Tibial nerve (tissue), 4 donors: ENCODE measurements at places on chromosomes 2 and 18.
A peak's percentile ranks its signal among the peaks of the same experiment; 100 is the strongest.

DNA sequence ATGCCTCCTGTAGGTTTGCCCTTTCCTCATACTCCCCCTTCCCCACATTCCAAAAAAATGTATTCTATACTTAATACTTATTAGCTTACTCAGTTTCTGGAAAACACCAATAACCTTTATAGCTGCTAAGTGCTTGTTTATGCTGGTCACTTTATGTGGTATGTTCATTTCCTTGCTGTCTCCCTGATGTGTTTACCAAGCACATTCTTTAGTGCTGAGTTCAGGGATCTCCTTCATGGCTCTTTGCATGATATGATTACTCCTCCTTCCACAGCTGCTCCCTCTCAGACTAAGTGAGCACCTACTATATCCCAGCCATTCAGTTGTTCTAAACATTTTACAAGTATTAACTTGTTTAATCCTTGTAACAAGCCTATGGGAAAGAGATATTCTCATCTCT, 698.3 kb upstream of the FANCL start:
- no peak for DNase-seq
- H3K4me1 ChIP-seq: no peaks in the 10 kb centered on the region
- H3K36me3 ChIP-seq: no peaks in the 10 kb centered on the region

- no peak overlapping the region for H3K27ac ChIP-seq
- no peaks in the 10 kb centered on the region for H3K36me3 ChIP-seq
- H3K4me3 ChIP-seq: no peak overlapping the region
- no peaks in the 10 kb centered on the region for H3K4me1 ChIP-seq
- DNase-seq: no peak
Measured at GRCh38 chr2:58357521-58357920, 116.4 kb upstream of the FANCL start.

DNA sequence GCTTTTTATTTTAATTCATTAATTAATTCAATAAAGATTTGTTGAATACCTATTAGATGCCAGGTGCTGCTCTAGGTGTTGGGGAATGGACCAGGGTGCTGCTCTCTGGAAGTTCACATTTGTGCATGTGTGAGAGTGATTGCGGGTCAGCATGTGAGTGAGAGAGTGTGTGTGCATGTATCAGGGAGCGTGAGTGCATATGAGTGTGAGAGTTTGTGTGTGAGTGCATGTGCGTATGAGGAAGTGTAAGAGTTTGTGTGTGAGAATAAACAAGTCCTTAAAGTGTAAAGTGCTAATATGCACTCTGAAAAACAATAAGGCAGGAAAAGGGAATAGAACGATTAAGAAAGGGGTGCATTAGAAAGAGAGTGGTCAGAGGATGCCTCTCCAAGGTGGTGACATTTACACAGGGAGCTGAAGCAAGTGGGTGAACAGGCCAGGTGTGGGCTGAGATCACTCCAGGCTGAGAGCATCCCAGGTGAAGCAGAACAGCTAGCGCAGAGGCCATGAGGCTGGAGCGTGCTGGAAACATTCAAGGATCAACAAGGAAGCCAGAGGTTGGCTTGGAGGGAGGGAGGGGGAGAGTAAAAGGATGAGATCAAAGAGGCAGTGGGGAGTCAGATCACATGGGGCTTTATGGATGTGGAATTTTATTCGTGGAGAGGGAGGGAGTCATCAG, 50.5 kb upstream of the SLC1A4 start:
- DNase-seq: no peak
- no peaks in the 10 kb centered on the region for H3K36me3 ChIP-seq
- H3K4me1 ChIP-seq: peaks cover 15% of the 10 kb centered on the region
- H3K27ac ChIP-seq: no peak overlapping the region
- H3K4me3 ChIP-seq: no peak overlapping the region

DNA sequence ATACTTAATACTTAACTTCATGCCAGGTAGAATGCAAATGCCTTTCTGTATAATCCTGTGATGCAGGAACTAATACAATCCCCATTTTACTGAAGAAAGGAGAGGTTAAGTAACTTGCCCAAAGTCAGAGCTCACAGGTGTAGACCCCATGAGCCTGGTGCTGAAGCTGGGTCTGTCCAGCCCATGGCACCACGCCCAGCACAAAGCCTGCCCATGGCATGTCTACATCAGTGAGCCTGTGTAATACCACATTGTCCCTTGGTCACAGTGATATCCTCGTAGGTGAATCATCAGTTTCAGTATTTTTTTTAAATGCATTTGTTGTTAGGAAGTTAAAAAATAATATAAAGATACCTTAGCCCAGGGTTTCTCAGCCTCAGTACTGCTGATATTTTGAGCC, 69.9 kb upstream of the MCFD2 start:
- H3K4me3 ChIP-seq: no peak overlapping the region
- H3K27me3 ChIP-seq: no peaks in the 10 kb centered on the region
- peak overlapping the region; percentile 95 for H3K27ac ChIP-seq
- no peaks in the 10 kb centered on the region for H3K36me3 ChIP-seq
- no peak for DNase-seq

DNA sequence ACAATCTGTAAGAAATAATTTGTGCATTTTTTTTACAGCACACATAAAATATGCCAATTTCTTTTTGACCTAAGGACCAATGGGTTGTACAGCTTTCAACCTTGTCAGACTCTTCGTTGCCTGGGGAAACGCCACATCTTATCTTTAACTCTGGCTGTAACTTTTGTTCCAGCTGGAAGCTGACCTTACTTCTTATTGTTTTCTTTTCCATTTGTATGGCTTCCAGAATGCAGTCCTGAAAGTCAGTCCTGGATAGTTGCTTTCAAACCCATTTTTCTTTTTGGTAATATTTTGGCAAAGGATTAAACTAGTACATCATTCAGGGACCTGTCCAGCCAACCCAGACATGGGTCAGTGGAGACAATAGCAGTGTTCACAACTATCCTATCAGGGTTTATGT, 686.5 kb upstream of the CDH2 start:
- no peak for DNase-seq
- no peak overlapping the region for H3K4me3 ChIP-seq
- H3K27ac ChIP-seq: no peak overlapping the region
- no peaks in the 10 kb centered on the region for H3K36me3 ChIP-seq
- no peaks in the 10 kb centered on the region for H3K4me1 ChIP-seq
- H3K27me3 ChIP-seq: no peaks in the 10 kb centered on the region

- no peak overlapping the region for H3K27ac ChIP-seq
- no peaks in the 10 kb centered on the region for H3K4me1 ChIP-seq
- DNase-seq: no peak
- H3K27me3 ChIP-seq: no peaks in the 10 kb centered on the region
Measured at GRCh38 chr2:111169924-111170323, 49.2 kb downstream of the BCL2L11 start.

- no peak overlapping the region for H3K27ac ChIP-seq
- no peaks in the 10 kb centered on the region for H3K27me3 ChIP-seq
- no peak for DNase-seq
- H3K4me1 ChIP-seq: peaks cover 28% of the 10 kb centered on the region
- H3K4me3 ChIP-seq: no peak overlapping the region
- no peaks in the 10 kb centered on the region for H3K36me3 ChIP-seq
Measured at GRCh38 chr18:5546660-5547059, 2.9 kb upstream of the EPB41L3 start.
